ENCODE measurements at places on chromosomes 11 and 22.

DNA sequence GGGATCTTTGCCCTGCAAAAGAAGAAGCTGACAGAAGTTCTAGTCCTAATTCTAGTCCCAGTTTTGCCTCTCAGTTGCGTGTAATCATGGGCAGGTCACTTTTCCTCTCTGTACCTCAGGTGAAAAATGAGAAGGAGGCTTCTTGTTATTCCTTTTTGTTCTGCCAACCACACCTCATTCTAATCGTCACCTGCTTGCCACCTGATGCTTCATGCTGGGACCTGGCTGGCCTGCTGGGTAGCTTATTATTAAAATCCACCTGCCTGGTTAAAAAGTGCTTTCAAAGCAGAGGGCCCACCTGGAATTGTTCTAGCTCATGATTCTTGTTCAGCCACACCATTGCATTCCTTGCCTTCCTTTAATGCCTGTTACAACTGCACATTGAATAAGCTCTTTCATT lies 8.4 kb upstream of the ALG8 start:
- no peak for DNase-seq

DNA sequence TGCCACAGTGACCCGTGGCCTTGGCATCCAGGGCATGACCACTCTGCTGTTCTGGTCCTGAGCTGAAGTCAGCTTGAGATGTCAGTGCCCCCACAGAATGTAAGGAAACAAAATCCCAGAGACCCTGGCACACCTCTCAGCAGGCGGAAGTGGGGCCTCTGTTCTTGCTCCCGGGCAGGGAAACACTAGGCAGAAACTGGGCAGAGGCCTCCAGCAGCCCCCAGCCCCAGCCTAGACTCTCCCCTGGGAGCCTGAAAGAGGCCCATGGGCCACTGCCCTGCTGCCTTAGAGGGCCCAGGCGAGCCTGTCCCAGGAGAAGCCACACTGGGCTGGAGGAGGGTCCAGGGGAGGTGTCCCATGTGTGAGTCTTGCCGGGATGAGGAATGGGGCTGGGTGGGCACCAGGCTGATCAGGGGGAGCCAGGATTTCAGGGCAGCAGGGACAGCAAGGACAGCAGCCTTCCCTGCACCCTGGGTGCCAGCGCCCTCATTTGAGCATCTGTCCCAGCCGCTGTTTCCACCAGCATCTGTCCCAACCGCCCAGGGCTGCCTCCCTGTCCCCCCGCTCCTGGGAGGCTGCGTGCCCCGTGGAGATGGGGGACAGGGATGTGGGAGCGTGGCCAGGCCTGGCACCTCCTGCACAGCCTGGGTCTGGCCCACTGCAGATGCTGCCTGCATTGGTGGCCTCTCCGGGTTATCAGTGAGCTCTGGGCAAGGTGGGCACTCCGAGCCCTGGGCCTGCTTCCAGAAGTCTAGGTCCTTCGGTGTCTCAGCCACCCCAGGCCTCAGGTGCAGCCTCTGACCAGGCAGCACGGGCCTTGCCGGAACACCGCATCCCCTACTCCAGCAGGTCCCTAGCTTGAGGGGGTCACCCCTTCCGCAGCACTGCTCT lies 1072.4 kb downstream of the BRD1 start:
- DNase-seq, result no peak

DNA sequence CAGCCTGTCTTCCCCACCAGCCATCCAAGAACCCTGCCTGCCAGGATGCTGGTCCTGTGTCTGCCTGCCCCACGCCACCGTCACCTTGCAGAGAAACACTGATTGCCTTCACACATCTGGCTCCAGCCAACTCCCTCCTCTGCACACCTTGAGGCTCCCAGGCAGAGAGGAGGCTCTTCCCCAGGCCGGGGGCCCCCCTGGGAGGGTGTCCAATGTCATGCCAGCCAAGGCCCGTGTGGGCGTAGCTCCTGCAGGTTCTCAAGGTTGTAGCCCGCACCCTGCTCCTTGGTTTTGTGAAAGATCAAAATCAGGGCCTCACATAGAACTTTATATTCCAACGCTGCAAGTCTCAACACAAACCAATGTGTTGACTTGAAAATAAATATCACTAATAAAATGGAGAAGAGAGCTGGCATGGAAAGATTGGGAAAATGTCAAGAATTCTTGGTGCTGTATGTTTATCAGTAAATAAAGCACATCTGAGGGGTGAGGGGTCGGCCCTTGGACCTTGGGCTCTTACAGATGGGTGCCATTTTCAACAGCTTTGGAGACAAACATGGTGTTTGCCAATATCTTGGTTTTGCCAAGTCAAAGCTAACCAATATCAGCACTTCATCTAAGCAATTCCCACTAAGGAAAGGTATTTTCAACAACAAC lies 6.7 kb upstream of the PPARA start:
- DNase-seq, result no peak

DNA sequence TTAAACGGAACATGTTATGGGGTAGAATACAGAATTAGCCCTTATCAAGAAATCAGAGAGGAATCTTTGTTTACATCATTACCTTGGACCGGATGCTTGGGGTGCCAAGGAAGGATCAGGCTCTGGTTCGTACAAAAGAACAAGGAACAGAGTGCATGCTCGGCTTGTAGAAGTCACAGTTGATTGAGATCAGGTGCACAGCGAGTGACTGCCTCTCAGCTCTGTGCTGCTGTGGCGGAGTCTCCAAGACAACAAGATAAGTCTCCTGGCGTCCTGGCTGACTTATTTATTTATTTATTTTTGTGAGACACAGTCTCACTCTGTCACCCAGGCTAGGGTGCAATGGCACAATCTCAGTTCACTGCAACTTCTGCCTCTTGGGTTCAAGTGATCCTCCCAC lies 31.8 kb downstream of the GLB1L2 start:
- DNase-seq, result no peak

DNA sequence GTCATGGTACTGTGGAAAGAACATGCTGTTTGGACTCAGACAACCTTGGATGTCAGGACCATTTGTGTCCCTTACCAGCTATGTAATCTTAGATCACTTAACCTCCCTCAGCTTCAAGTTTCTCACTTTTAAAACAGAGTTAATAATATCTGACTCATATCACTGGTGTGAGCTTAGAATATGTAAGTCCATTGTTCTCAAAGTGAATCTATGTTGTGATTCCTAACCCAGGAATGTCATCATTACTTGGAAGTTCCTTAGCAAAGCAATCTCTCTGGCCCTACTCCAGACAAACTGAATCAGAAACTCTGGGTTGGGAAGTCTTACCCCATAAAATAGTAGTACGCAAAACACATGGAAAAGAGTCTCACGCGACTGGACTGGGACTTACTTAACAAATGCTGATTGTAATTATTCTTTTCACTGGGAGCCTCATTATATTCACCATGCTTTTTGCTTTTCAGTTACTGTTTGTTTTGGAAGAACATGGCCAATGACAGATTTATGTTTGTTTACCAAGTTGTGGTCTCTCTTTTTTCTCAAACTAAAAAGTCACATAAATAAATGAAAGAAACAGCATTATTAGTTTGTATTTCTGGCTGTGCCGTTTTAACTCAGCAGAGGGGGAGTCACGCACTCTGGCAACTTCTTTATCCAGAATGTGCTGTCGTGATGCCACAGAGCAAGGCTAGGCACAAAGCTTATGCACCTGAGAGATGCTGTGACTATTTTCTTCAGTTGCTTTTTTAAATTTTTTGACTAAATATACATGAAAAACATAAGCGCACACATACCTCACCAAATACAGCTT lies 217.7 kb upstream of the CTSC start:
- DNase-seq, result no peak

DNA sequence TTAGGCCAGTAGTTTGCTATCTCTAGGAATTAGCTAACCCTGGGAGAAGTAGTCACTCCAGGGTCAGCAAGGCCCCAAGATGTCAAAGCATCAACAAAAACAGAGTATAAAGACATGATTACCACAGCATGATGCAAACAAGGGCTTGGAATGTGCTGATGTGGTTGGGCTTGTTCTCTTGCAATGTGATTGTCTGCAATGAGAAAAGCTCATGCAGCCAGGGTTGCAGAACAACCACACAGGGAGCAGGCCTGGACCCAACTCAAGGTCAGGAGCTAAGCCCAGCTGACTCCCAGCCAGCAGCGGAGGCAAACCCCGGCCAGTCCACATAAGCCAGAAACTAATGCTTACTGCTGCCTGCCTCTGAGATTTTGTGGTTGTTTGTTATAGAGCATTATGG lies 132.4 kb upstream of the ZC3H12C start:
- no peak for DNase-seq

- DNase-seq, result no peak
Observed at GRCh38 chr11:115506954-115507675, 2.9 kb upstream of the CADM1 start.

Data from activated CD4-positive, CD25-positive, alpha-beta regulatory T cell (primary cell).